ENCODE measurements at places on chromosomes 4 and X.

DNA sequence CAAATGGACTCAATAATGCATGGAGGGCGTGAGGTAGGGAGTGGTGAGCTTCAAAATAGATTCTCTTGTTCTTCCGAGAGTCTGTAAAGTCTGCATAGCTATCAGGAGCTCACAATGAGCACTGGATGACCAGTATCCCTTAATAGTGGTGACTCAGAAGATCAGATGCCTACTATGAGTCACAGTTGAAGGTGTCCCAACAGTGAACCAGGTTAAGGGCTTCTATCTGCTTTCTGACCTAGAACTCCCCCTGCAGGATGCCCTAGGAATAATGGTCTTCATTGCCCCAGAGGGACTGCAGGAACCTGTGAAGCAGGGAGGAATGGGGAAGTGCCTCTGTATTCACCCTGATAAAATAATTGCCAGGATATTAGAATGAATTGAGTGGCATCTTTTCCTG, 22.1 kb downstream of the DGKK start:
- no peak for DNase-seq

- DNase-seq: no peak
Measured at GRCh38 chr4:13261486-13262257, 222.5 kb downstream of the RAB28 start.

DNA sequence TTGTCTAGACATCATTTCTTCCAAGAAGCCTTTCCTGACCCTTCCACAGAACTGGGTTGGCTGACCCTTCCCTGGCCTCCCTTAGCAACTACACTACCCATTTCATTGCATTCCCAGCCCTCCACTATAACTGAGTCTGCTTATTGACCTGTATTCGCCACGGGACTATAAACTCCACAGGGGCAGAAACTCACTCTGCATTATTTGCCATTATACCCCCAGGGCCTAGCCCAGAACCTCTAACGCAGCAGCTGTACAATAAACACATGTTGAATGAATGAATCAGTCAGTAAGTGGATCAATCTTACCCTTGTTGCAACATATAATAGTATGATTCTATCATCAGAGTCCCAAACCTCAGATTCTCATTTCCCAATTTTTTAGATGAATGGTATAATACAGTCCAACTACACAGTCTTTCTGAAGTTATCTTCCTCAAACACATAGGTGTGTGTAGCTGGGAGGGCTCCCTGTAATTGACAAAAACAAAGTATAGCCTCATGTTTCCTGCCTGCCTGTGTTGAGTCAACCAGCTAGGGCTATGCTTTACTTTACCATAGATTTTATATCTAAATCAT, 209.3 kb downstream of the CHIC2 start:
- DNase-seq: peak; percentile 53

- no peak for DNase-seq
Measured at GRCh38 chr4:106409901-106410889, 41.6 kb upstream of the GIMD1 start.

DNA sequence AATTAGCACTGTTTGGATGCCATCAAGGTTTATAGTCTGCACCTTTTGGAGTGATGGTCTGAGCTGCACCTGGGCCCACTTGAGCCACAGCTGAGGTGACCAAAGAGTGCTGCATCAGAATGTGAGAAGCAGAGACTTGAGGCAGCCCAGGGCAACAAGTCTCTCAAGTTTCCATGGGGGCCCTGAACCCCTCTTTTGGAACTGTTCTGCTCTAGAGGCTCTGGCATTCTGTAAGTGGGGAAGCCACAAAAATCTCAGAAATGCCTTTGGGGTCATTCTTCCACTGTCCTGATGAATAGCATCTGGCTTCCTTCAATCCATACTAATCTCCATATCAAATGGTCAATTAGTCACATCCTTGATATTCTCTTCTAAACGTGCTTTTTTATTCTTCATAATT, 298.4 kb upstream of the MAOA start:
- DNase-seq: no peak

GRCh38 chrX:19629541-19629940, 114.2 kb upstream of the MAP3K15 start:
- DNase-seq: no peak

- DNase-seq: no peak
Measured at GRCh38 chr4:174461466-174462106, 60.7 kb downstream of the HPGD start.

- DNase-seq: no peak
Measured at GRCh38 chr4:79083406-79084010, 144.3 kb upstream of the PAQR3 start.

DNA sequence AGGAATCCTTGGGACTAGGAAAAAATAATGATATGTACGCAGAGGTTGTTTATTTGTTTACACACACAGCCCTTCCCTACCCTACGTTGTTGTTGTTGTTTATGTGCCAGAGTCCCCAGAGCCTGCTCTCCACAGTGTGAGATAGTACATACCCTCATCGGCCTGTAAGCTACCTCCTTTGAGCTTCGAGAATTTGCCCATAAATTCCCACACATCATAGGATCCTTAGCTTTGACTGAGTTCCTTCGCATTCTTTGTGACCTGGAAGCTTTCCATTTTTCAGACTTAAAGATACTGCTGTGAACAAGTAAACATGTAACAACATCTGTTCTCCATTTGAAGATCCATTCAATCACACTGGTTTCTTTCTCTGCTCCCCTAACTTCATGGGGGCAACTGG, 114.5 kb downstream of the IRF2 start:
- no peak for DNase-seq

DNA sequence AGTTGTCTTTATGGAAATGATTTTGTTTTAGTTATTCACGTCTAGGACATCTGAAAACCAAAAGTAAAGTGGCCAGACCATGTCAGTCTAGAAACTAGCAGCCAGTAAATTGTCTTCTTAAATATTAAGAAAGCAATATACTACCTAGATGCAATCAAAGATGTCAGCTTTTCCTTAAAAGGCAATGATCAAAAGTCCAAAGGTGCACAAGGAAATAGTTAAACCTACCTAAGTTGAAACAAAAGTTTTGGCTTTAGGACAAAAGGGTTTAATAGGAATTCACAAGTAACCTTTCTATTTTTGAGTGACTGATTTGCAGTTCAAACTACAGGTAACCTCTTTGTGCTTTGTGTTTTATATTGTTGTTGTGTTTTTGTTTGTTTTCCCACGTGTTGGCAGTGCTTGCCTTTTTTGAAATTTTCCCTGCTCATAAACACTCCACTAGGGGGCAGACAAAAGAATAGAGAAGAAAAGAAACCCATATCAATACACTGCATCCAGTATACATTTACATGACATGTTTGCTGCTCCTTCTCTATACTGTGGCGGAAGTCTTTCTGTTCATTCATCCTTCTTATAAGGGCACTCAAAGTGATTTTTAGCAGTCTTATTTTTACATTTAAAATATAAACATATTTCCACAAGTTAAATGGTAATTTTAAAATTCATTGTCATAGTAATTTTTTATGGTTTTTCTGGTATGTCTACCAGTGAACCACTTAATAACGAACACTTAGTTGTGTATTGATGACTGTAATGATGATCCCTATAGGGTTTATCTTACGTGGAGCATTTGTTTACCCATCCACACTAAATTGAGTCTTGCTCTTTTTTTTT, 62.7 kb downstream of the GAB1 start:
- peak; percentile 65 for DNase-seq

DNA sequence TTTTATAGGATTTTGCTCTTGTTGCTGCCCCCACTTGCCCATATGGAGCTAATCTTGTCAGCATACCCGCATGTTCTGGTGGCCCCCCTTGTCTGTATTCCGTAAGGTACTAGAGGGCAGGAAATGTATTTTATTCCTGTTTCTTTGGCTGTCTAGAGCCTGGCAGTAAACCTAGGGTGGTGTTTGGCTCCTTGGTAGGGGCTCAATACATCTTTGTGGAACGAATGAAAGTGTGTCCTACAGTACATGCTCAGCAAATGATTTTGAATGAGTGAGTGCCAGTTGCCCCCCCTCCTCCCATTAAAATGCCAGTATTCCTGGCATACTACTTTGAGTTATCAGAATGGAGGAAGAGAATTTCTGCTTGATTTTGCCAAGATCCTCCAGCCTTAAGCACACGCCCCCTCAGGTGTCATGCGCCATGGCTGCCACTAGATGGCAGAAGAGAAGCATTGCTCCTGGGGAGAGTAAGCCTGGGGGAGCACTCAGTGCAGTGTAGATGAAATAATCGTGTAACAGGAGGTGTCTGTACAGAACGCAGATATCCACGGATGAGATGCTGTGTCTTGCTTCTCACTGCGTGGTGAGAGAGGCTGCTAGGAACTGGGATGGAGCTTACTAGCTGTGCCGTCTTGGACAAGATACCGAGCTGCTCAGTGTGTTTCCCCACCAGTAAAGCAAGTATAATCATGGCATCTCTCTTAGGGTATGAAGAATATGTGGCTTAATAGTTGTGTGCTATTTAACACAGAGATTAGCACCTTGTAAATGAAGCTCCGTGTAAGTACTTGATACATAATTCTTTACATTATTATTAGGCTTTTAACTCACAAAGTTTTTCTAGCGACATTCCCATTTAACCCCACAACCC, 17.2 kb upstream of the RNF212 start:
- peak; percentile 83 for DNase-seq

- DNase-seq: no peak
Measured at GRCh38 chr4:123014038-123014437, 91.6 kb upstream of the NUDT6 start.

DNA sequence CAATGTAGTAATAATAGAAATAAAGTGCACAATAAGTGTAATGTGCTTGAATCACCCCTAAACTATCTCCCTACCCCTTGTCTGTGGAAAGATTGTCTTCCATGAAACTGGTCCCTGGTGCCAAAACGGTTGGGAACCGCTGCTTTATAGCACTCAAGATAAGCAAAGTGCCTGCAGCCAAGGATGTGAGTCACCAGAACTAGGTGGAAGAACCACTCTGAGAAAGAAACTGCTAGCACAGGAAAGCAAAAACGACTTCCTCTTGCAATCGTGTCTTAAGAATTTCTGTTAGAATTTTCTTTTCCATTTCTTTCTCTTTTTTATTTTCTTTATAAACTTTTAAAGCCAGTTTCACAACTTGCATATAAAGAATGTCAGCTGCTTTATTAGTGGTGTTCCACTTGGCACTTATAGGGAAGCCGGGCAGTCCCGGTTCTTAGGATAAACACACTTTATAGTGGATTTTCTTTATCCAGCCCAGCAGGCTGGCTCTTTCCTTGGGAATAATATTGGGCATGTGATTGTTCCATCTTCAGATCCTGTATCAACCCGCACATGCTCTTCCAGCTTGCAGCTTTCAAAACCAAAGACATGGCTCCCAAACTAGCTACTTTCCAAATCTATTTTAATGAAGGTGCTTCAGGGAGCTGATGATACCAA, 32.3 kb upstream of the CXCL8 start:
- DNase-seq: peak; percentile 72

- DNase-seq: no peak
Measured at GRCh38 chrX:11426712-11427452, 133.7 kb downstream of the AMELX start.

DNA sequence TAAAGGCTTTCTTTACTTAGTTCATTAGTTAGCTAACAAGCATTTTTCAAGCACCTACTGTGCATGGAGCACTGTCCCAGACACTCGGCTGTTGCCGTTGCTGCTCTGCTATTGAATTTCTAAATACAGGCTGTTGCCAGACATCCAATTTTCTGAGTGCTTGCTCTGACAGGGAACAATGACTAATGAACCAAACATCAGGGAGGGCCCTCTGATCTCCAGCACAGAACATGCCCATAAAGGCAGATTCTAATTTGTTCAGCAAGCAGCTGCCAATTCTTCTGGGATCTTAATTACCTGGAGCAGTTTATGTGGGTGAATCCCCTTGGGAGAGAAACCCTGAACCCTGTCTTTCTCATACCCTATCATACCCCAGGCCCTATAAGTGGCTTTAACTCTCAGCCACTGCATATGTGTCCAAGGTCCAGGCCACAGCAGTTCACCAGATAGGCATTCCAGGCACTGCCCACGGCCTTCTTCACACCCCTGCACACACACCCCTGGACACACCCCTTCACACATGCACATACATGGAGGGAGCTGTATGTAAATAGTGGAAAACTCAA, 27.9 kb downstream of the TSC22D3 start:
- no peak for DNase-seq

DNA sequence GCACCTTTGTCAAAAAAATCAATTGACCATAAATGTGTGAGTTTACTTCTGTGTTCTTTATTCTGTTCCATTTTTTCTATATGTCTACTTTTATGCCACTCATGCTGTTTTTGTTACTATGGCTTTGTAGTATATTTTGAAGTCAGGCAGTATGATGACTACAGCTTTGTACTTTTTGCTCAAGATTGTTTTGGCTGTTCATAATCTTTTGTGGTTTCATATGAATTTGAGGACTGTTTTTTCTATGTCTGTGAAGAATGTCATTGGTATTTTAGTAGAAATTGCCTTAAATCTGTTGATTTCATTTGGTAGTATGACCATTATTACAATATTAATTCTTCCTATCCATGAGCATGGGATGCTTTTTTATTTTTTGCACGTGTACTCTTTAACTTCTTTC, 346.8 kb downstream of the PPP3CA start:
- DNase-seq: no peak

GRCh38 chr4:176775338-176775737, 17.4 kb downstream of the VEGFC start:
- DNase-seq: no peak

GRCh38 chr4:124997991-124998390, 285.5 kb upstream of the ANKRD50 start:
- no peak for DNase-seq

DNA sequence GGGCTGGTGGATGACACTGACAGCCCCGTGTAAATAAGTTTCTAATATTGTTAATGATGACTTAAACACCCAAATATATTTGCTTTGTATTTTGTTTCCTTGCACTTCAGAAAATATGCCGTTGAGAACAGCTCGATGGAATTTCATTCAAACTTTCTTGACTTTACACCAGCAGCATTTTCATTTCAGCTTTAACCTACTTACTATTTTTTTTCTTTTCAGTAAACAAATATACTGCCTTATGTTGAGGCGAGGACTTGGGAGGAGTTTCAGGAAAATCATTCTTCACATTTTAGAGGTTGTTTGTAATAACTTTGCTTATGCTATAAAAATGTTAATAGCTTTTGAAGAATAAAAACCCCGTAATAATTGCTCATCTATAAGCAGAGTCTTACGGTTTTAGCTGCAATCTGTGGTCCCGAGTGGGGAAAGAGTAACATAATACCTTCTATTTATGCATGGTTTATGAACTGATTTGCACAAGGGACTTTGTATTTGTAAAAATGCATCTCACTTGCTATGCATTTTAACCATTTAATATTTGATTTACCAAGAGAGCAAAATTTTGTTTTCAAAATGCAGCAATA, 14.1 kb upstream of the TENM3 start:
- DNase-seq: no peak

- peak; percentile 14 for DNase-seq
Measured at GRCh38 chrX:110748256-110748806, 47.3 kb downstream of the CHRDL1 start.

DNA sequence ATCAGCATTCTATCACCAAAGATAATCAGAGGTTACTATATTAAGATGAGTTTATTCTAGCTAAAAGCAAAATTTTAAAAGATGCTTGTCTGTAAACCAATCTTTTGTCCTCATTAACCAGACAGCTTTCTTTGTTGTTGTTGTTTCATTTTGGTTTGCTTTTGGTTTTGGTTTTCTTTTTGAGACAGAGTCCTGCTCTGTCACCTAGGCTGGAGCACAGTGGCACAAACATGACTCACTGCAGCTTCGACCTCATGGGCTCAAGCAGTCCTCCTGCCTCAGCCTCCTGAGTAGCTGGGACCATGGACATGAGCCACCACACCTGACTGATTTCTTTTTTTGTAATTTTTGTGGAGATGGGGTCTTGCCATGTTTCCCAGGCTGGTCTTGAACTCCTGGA, 102.9 kb downstream of the COX18 start:
- no peak for DNase-seq
